ENCODE measurements at places on chromosomes 5 and 9.

- DNase-seq, result no peak
These were observed 115.8 kb upstream of the CCL21 start for GRCh38 chr9:34825775-34826174.

GRCh38 chr9:114405294-114406034, 17.7 kb upstream of the AKNA start:
- DNase-seq, result peak; percentile 46

GRCh38 chr9:111356481-111357244, 26.6 kb upstream of the OR2K2 start:
- DNase-seq, result no peak

GRCh38 chr9:81417941-81418340, 271.4 kb downstream of the TLE1 start:
- no peak for DNase-seq

Measured in activated naive CD4-positive, alpha-beta T cell (primary cell).